Gastroesophageal sphincter (tissue), 4 donors: ENCODE measurements at places on chromosomes 7 and 10.

- no peak for ATAC-seq
- H3K27me3 ChIP-seq: peaks cover 11% of the 10 kb centered on the region
- H3K27ac ChIP-seq: no peak overlapping the region
These were observed 14.4 kb downstream of the VIPR2 start for GRCh38 chr7:159130199-159130775.

GRCh38 chr7:136914016-136914415 is 45.6 kb downstream of the CHRM2 start:
- no peak overlapping the region for H3K27ac ChIP-seq
- H3K4me3 ChIP-seq: no peak overlapping the region
- H3K36me3 ChIP-seq: no peaks in the 10 kb centered on the region
- no peaks in the 10 kb centered on the region for H3K27me3 ChIP-seq
- no peaks in the 10 kb centered on the region for H3K4me1 ChIP-seq
- ATAC-seq: no peak

- ATAC-seq: peak; percentile 65
- H3K36me3 ChIP-seq: no peaks in the 10 kb centered on the region
These were observed 30.6 kb upstream of the GALNTL5 start for GRCh38 chr7:151925446-151926335.

- H3K4me1 ChIP-seq: peaks cover 12% of the 10 kb centered on the region
- no peaks in the 10 kb centered on the region for H3K27me3 ChIP-seq
- H3K4me3 ChIP-seq: no peak overlapping the region
- H3K36me3 ChIP-seq: no peaks in the 10 kb centered on the region
These were observed 50.2 kb upstream of the AKR1E2 start for GRCh38 chr10:4775808-4776207.

- no peak overlapping the region for H3K27ac ChIP-seq
- no peaks in the 10 kb centered on the region for H3K27me3 ChIP-seq
- no peak for ATAC-seq
- H3K4me1 ChIP-seq: no peaks in the 10 kb centered on the region
- H3K4me3 ChIP-seq: no peak overlapping the region
These were observed 49.6 kb upstream of the UBN2 start for GRCh38 chr7:139181404-139181803.
